T-helper 17 cell (primary cell): ENCODE measurements at places on chromosomes 16 and 17. TPM values are rescaled to one million over a fixed set of nuclear protein-coding genes. Genes with fewer than 3 reads are reported as not detected.
A peak's percentile ranks its signal among the peaks of the same experiment; 100 is the strongest.

The MILR1 gene
- 1.0 TPM for total RNA-seq

The APRT gene
- 158 TPM for total RNA-seq

The SCIMP gene
- 4.8 TPM for total RNA-seq

GRCh38 chr17:13874817-13875216, 194.5 kb upstream of the COX10 start:
- no peak for DNase-seq

GRCh38 chr16:27722892-27723450, 173.0 kb downstream of the KATNIP start:
- no peak for DNase-seq

GRCh38 chr17:21372256-21372954, 3.8 kb upstream of the KCNJ12 start:
- DNase-seq, result no peak

- DNase-seq, result no peak
Observed at GRCh38 chr17:64081802-64082799, 47.8 kb downstream of the ERN1 start.

DNA sequence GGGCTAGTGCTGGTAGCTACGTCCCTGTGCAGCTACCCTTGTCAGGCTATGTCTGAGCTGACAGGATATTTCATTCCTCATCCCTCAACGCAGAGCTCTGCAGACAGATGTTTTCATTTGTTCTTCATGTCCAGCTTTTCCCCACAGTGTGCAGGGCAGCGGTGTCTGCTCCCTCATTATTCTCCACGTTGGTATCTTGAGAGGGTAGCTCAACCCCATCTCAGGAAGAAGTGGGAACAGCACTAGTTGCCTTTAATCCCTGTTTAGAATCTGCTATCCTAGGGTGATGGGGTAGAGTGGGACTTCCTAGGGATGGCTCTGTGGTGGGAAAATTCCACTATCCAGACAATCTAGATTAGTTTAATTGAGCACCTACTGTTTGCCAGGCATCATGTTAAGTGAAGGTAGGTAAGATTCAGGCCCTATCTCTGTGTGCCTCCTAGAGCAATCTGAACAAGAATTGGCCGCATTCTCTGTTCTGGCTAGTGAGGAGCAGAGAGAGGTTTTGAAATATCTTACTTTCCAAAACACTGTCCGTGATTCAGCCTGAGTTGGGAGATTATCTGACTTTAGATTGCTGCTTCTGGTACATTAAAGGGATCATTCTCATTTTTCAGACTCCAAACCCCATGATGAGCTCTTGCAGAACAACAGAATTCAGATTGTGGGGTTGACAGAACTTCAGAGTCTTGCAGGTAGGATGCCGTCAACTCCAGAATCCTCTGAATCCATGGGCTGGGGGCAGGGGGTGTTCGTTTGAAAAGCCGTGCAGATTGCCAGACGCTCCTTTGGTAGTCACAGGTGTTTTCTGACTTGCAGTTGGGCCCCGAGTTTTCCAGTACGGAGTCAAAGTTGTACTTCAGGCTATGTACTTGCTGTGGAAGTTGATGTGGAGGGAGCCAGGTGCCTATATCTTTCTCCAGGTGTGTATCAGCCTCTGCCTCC, 963 bp downstream of the ALG1 start:
- DNase-seq, result no peak

DNA sequence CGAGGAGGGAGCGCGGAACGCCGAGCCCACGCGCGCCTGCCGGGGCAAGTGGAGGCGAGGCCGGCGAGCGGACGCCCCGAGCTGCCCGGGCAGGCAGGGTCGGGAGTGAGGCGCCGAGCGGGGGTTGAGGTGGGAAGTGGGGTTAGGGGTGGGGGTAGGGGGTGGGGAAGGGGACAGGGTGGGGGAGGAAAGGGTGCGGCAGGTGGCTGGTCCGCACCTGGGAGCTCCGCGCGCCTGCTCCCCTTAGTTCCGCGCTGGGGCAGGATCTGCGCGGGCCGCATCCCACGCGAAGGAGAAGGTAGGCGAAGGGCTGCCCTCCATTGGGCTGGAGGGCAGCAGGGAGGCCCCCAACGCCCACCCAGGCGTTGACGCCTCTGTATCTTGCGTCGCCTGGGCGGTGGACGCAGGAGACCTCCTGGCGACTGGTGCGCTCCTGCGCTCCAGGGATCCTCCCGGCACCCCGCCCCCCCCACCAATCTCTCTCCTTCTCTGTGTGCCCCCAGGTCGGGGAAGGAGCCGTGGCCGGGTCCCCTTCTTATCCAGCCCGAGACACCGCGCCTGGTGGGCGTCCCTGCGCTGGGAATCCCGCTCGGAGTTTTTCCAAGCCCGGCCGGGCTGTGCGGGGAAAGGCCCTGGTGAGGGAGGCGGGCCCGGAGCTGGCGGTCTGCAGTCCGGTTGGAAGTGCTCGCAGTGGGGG, 51.3 kb upstream of the AMZ2 start:
- no peak for DNase-seq

The PSMD3 gene
- 51.8 TPM for total RNA-seq

DNA sequence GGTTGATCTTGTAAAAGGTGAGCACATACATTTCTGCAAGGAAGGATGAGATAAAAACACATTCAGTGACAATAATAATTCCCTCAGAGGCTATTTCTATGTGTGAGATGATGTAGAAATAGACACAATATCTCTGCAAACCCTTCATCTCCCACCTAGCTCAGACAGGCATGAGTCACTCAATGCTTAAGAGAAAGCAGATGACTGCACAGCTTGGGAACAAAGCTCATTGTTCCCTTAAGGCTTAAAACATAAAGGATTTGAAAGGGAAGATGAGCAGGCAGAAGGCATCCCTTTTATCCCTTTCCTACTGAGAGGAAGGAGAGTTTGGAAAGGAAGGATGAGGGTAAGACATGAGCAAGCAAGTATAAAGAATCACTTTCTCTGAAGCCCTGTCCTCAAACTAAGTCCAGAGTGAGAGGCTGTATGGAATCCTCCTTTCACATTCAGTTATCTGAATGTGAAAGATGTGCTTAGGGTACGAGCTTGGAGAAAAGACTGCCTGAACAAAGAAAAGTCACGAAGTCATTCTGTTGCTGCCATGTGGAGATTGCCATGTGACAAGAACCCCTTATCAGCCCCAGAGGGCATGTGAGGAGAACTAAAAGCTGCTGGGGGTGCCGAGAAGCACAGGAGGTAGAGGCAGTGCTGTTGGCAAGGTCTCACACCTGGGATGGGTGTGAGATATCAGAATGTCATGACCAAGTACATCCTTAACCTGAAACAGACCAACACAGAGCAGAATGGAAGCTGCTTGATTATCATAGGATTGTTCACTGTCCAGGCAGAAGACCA, 58.2 kb downstream of the CNTNAP4 start:
- DNase-seq, result no peak

- no peak for DNase-seq
Observed at GRCh38 chr17:46783031-46783593, 35.4 kb downstream of the WNT3 start.

DNA sequence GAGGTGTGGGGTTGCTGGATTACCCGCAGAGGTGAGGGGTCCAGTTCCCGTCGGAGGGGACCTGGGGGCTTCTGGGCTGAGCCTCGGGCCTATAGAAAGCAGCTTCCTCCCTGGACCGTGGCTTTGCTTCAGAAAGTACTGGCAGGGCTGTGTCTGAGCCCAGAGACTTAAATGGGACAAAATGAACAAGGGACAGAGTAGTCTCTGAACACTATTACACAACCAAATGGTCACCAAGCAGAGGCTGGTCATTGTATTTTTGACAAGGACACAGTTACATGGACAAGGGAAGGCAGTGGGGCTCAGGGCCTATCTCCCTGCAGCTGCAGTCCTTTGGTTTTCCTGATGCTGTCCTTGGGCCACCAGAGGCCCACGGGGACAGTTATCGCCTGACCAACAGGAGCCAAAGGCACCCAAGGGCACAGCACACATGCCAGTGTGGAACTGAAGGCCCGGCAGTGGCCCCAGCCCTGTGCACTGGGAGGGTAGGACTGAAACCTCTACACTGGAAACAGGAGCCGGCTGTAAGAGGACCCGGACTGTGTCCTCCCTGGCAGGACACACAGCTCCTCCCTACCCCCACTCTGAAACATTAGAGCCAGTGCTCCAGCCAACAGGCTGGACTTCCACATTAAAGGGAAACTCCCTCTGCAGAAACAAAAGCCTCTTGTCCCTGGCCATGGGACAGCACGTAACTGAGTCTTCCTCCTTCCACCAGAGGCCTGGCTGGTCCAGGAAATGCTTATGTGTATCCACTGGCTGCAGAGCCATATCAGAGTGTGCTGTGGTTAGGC, 26.0 kb upstream of the ERN1 start:
- no peak for DNase-seq

DNA sequence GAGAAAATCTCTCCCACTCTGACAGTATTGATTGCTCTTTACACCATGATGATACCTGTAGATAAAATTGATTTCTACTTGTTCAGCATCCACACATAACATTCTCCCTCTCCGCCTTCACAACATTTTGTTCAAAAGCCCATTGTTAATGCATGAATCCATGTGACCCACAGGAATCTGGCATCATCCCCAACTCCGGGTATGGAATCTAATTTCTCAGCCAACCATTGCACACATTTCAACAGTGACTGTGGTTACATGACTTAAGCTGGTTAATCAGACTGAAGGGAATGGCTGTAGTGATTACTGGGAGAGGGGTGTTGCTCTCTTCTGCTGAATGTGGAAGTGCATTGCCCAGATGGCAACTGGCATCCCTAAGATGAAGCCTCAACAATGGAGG, 161.4 kb upstream of the C16orf82 start:
- no peak for DNase-seq

- peak; percentile 77 for DNase-seq
Observed at GRCh38 chr16:71883849-71884638, at the start of gene ZNF821. TSS of gene ZNF821 (minus strand) at chr16:71884182. CDS start at chr16:71879946, 4,236 bp downstream.

DNA sequence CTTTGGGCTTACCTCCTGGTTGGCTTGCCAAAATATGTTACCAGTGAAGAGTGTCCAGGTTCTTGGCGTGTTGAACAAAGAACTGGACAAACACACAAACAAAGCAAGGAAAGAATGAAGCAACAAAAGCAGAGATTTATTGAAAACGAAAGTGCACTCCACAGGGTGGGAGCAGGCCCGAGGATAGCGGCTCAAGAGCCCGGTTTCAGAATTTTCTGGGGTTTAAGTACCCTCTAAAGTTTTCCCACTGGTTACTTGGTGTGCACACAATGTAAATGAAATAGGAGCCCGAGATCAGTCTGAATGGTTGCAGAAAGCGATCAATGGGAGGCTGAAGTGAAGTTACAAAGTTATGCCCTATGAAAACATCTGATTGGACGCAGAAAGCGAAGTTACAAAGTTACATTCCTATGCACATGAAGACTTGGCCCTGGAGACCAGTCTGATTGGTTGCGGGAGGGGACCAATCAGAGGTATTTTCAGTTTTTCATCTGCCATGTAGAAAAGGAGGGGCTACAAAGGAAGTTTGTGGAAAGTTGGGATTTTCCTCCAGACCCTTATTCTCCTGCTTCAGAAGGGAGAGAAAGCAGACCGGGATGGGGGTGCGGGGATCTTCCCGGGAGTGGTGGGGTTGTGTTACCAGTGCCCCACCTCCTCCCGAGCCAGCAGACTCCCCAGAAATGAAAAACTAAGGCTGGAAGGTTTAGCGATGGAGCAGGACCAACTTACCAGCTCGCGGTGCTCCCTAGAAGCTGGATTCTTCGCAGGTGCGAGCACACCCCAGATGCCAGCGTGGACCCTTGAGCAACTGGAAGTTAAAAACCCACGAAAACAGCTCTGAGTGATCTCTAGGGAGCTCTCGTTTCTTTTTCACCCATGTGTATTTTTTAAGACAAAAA, at the start of gene SLFN12:
TSS of gene SLFN12 (minus strand) at position 325 of the 899 bp plus-strand sequence. CDS start 9,472 bp downstream, outside the sequence.
- DNase-seq, result peak; percentile 29

DNA sequence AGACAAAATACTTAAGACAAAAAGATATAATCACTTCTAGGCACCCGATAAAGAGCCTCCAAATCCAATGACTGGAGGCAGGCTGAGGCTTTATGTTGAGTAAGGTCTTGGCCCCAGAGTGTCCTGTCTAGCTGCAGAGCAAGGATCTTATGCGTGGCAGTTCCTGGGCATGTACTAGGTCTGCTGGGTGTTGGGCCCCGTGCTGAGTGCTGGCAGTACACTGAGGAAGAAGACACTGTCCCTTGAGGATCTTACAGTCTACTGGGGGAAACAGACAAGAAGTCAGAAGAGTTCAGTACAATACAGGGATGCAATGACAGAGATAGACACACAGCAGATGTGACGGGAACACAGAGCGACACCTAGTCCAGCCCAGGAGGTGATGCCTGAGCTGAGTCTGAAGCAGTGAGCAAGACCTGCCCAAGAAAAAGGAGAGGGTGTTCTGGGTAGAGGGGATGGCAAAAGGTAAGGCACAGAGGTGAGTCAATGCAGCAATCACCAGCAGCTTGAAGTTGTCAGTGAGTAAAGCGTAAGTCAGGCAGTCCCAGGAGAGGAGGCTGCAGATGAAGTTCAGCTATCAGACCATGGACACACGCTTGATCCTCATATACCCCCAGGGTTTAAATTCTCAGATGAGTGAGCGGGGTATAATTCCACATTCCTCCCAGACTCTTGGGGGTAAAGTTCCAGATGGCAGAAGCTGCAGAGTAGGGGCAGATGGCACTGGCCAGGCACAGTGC, 18.1 kb downstream of the MAP3K14 start:
- no peak for DNase-seq

The SPATA32 gene
- 0.17 TPM for total RNA-seq

DNA sequence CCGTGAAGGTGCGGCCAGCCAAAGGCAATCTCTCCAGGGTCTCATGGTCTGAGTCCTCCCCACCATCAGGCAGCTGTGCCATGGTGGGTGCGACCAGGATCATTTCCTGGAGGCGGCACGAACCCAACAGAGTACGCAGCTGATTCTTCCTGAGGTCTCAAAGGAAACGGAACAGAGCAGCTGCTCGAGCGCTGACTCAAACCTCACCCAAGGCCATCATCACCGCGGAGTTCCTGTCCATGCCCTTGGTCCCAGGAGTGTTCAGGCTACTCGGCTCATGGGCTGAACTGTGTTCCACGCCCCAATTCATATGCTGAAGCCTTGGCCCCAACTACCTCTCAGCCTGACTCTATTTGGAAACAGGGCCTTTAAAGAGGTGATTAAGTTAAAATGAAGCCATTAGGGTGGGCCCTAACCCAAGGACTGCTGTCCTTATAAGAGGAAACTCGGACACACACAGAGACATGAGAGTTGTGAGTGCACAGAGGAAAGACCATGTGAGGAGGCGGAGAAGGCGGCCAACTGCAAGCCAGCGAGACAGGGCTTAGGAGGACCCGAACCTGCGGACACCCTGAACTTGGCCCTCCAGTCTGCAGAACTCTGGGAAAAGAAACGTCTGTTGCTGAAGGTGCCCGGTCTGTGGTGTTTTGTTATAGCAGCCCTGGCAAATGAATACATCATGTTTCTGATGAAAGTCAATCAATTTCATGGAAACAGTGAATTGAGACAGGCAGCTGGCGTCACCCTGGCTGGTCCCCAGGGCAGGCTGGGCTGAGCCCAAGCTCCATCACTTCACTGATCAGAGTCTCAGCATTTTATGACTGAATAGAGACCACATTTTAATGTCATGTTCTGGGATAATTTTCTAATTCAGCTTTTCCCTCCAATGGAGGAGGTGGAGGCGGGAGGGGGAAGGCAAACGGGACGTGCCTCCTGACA, 13.7 kb downstream of the MXRA7 start:
- no peak for DNase-seq

The SOST gene
- not detected for total RNA-seq
